ENCODE measurements at places on chromosomes 12 and 14.

DNA sequence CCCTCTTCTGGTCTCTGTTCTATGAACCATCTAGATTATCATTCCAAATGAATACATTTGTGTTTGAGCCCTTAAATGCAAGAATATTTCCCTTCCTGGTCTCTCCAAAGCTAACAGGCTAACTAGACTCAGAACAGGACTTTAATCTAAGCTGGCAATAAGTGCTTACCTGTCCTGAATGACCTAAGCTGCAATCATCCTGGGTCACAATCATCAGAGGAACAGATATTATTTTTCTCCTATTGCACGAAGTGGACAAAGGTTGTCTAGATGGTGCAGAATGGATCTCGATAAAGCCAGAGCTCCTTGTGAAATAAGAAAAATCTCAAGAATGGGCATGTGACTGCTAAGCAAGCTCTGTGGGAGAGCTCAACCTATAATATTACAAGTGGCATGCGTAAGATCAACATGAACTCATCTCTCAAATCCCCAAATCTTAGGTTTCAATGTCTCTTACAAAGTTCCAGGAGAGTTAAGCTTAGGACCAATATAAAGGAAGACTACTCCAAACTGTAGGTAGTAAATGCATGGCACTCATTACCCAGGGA, 10.6 kb upstream of the NUMB start:
- no peak for DNase-seq

DNA sequence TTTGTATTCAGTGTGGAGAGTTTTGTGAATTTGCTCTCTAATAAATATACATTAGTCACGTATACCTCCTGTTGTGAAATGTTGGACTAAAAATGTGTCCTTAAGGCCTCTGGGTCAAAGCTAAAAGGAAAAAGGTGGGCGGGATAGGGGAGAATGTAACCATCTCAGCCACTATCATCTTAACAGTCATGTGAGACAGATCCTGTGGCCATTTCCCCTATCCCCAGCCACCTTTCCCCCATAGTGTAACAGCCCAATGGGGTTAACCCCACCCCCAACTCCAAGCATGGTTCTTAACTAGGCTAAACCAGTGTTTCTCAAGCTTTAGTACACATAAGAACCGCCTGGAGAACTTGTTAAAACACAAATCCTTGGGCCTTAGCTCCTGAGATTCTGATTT, 6.5 kb upstream of the ITPR2 start:
- DNase-seq: no peak

- DNase-seq: no peak
Observed at GRCh38 chr12:67424784-67425183, 155.6 kb downstream of the CAND1 start.

GRCh38 chr12:53174881-53175491, 5.5 kb upstream of the ZNF740 start:
- DNase-seq: peak; percentile 81

GRCh38 chr14:50092006-50092555, 24.3 kb downstream of the VCPKMT start:
- DNase-seq: no peak

- peak; percentile 35 for DNase-seq
Observed at GRCh38 chr12:128190614-128191013, 76.4 kb upstream of the TMEM132C start.

DNA sequence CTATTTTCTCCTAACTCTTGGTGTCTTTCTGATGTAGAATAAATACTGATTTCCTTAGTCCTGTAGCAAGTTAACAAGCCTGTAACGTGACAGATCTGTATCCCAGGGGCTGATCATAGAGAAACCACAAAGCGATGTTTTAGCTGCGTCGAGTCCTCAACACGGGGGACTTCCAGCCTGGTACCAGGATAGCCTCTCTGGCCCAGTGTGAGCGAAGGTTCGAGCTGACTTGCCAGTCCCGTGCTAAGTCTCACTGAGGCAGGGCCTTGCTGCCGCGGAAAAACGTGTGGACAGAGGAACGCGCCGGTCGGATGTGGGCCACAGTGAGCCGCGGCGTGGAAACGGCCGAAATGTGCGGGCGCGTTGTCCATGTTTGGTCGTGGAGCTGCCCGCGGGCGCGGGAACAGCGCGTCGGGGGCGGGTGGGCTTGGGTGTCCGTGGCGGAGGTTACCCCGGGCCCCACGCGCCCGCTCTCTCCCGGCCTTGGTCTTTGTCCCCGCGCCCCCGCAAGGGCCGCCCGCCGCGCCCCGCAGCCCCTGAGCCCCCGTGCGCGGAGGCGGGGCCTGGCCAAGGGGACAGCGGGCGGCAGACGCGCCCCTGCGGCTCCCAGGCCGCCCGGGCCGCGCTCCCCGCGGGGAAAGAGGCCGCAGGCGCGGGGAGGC, 531 bp upstream of the EML1 start:
- DNase-seq: no peak

DNA sequence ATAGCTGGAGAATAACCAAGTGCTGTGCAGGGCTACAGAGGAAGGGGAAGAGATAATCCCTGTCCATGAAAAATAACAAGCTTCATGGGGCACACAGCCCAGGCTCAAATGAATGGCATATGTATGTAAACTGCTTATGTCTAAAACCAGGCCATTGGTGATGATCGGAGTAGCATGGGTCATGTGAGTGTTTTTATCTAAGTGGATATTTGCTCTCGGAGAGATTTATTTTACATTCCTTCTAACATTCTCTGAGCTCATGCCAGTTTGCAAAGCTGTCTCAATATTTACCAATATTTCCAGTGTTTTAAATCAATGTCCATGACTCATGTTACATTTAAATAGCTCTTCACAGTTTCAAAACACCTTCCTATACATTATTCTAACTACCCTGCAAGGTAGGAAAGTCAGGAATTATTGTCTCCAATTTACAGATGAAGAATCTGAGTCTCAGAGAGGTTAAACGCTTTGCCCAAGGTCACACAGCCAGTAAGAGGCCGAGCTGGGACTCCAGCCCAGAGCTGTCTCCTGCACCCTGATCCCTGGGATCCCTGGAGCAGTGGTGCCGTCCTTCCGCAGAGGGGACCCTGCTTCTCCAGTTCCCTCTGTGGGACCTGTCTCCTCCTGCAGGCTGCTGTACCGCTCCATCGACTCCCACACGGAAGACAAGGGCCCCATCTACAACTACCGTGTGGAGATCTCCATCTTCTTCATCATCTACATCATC, 186.7 kb upstream of the FKBP4 start:
- DNase-seq: no peak

DNA sequence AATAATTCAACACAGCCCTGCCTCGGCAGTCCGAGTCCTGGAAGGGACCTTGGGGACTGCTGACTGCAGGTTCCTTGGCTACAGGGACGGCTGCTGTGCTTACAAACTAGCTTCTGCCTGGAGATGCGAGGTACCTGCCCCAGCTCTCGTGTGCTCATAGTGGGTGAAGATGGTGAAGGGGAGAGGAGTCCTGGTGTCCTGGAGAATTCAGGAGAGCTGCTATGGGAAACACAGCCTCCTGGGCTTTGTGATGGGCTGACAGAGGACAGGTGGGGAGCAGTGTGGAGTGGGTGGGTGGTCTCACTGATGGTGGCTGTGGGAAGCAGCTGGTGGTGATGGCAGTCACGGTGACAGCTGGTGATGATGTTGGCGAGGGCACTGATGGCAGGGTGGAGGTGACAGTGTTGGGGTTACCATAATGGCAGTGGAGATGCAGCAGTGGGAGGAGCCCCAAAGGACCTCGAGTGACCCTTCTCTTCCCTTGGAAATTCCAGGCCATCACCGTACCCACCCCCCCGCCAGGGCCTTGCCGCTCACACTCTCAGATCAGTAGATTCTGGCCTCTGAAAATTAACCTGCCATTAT, 32.8 kb downstream of the HVCN1 start:
- DNase-seq: no peak

GRCh38 chr12:66240096-66240820, 51.2 kb downstream of the IRAK3 start:
- no peak for DNase-seq

All from NCI-H510A (cell line).